ENCODE measurements at places on chromosomes 1 and 21. TPM values are rescaled to one million over a fixed set of nuclear protein-coding genes. Genes with fewer than 3 reads are reported as not detected.

GRCh38 chr1:181062836-181063428 lies 25.6 kb upstream of the IER5 start:
- DNase-seq, result peak; percentile 25

DNA sequence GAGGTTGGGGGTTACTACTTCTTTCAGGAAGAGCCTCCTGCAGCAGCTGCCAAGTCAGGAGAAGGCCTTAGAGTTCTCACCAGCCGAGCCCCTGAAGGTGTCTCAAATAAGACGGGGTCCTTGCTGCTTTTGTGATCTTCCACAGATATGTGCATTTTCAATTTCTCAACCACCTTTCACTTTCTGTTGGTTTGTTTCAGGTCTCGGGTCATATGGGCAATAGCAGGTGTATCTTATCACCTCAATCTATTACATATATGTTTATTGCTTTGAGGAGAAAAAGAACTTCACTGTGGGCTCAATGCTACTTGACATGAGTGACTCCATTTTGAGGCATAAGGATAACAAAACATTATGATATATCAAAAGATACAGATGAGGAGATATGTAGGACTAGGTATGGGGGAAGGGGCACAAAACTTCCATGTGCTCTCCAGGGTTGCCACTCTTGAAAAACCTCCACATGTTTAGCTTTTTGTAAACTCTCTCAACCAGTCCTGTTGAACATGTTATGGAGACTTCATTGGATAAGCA lies 1171.4 kb upstream of the ADGRL2 start:
- no peak for DNase-seq

DNA sequence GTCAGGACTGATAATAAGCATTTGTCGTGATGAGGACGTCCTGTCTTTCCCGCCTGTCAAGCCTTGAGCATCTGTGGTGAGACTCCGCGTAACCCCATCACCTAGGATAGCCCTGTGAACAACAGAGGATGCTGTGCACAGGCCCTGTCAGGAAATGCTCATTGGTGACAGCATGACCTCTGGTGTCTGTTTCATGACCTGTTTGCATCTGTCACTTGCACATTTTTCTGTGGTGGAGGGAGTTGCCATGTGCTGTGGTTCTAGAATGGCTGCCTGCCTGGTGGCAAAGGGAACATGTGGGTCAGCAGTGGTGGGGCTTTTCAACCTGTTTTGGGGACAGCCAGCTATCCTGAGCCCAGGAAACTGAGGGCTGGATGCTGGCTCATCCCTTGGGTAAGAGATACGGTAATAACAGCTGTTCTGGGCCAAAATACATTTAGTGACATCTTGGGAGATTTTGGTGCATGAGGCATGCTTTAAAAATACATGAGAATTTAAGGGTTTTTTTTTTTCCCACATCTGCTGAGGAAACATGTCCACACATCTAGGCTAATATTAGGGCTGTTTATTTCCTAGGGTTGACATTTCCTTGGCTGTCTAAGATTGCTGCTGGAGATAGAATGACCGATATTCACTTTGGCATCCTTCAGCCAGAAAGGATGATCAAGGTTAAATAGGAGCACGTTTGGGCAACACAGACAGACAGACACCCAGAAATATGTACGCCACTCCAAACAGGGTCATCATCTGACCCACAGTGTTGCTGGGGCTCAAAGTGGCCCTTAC lies 52.9 kb downstream of the KCNC4 start:
- peak; percentile 25 for DNase-seq

- DNase-seq, result peak; percentile 4
Observed at GRCh38 chr1:21503706-21504377, 5.4 kb upstream of the ALPL start.

- DNase-seq, result no peak
Observed at GRCh38 chr1:99397029-99397428, 132.7 kb downstream of the PLPPR4 start.

DNA sequence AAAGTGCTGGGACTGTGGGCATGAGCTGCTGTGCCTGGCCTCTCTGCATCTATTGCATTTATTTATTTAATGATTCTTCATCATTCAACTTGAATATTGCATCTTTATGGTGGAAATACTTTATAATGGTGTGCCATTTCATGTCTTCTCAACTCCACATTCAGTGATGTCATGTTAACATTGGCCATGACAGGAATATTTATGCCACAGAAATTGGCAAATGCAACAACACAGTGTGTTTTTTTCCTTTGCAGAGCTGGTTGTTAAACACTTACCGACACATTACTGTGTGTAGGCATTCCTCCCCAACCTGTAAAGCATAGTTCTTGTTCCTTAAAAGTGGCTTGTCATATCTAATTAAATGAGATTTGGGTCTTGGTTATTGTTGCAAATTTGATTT lies 57.4 kb upstream of the WDR26 start:
- DNase-seq, result no peak

DNA sequence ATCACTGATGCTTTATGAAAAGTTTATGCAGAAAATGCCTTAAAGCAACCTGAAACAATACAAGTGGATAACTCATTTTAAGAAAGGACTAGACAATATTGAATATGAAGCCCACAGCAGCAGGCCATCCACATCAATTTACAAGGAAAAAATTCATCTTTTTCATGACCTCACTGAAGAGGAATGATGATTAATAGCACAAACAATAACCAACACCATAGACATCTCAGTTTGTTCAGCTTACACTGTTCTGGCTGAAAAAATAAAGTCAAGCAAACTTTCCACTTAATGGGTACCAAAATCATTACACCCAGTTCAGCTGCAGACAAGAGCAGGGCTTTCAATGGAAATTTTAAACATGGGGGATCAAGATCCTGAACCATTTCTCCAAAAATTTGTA lies 380.6 kb upstream of the NEGR1 start:
- no peak for DNase-seq

DNA sequence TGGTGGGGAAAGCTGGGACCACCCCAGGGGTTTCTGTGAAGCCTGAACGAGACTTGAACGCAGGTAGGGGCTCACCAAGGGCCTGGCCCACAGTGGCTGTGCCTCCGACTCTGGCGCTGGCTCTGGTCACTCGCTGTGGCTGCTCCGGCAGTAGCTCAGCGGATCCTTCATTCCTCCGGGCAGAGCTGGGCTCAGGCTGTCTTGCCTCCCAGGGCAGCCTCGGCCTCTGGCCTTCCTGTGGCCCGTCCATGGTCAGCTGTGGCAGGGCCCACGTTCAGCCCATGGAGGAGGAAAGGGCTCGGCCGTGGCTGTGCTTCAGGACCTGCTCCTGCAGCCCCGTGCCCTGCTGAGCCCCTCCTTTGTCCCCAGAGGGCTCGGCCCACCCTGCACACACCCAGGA lies 162.9 kb upstream of the C1orf174 start:
- no peak for DNase-seq

GRCh38 chr1:112063781-112064728 lies 74.6 kb upstream of the KCND3 start:
- DNase-seq, result no peak

GRCh38 chr1:165075725-165076370 lies 280.7 kb downstream of the LMX1A start:
- peak; percentile 49 for DNase-seq

DNA sequence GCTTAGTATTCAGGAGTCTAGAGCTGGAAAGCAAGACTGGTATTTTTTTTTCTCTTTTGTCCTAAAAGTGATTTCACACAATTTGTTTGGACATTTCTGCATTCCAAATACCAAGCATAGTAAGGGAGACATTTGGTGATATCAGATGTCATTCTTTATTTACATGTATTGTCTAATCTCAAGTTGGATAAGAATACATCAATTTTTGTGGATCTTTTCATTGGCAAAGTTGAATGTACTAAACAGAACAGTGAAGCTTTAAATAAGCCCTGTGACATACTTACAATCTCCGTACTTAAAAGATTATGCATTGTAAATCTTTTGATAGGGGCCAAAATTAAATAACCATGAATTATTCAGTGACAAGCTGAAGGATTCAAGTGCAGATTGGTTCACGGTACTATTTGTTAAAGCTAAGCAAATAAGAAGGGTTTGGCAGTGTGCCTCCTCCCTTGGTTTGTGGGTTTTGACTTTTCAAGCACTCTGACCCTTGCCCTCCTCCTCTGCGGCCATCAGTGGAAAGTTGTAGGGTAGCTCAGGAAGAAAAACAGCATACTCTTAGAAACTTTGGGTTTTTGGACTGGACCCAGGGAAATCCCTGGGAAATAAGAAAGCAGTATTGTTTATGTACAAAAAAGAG lies 663.7 kb downstream of the ADGRL2 start:
- DNase-seq, result peak; percentile 69

GRCh38 chr1:39695016-39695415 lies 3.8 kb upstream of the HPCAL4 start:
- DNase-seq, result no peak

- no peak for DNase-seq
Observed at GRCh38 chr1:61265665-61266064, 183.3 kb downstream of the NFIA start.

DNA sequence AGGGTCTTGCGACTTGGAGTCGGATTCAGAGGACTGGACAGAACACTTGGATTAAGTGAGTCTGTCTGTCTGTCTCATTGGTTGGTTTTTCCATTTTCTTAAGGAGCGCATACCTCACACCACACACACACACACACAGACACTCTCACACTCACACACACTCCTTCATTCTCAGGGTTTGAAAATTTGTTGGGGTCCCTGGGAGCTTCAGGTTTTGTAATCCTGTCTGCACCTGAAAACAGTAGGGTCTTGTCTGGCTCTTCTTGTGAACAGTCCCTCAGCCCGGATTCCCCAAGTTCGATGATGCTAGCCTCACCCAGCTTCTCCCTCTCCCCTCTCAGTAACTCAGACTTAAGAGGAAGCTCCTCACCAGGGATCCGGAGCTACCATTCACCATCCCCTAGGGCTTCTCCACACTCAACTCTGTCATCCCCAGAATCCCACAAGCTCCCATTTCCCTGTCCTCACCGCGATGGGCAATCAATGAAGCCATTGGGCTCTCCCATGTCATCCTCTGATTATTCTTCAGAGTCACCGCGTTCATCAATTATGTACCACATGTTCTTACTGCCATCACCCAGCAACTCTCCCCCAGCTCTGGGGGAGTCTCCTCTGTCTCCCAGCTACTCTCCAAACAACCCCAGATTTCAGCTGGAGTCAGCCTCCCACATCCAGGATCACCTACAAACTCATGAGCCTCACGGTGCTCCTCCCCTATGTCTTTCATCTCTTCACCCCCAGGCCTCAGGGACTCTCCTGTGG lies 1530.9 kb upstream of the TPTE start:
- DNase-seq, result no peak

DNA sequence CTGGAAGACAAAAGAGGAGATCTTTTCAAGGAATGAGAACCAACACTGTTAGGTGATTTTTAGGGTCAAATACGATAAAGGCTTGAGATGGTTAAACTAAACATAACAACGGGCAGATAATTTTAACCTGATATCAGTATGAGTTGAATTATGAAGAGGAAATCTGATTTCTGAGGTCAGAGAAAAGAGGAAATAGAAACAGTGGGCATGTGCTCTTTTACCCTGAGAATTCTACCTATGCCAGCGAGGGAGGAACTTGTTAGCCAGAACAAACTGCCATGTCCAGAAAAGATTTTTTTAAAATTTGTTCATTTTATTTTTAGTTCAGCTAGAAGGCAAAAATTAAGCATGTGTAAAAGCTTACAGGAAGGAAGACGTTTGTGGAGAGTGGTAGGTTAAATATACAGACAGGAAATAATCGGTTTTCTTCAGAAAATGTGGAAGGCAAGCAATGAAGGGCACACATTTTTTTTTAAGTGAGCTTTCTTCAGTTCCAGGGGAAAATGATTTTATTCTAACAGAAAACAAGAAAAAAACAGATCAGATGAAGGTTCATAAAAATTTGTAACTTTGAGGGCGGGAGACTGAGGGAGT lies 1745.3 kb downstream of the MRPL39 start:
- DNase-seq, result peak; percentile 2

DNA sequence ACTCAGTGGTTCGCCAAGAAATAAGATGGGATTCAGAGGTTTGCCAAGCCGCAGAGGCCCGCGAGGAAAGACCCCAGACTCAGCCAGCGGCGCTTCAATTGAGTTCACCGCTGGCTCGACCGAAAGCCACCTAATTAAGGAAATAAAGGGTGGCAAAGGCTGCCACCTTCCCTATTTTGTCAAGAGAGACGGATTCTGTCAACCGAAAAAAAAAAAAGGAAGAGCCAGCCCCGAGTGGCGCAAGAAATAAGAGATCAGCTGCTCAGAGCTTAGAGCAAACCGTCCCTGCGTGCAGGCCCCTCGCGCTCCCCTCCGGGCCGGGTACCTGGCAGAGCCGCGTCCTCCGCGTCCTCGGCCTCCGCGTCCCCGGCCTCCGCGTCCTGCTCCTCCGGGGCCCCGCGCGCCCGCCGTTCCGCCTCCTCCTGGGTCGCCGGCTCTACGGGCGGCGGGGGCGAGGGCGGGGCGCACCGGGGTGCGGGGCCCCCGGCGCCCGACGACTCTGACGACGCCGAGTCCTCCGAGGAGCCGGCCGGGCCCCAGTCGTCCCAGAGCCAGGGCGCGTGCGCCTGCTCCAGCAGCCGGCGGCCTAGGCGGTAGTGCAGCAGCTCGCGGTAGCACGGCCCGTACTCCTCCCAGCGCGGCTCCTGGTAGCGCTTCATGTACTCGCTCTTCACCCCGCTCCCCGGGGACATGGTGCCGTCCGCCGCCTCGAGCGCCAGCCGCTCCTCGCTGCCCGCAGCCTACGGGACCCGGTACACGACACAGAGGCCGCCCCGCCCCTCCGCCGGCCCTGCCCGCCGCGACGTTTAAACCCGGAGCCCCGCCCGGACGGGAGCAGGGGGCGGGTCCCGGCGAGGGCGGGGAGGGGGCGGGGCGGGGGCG lies 832 bp downstream of the CCSAP start:
- DNase-seq, result peak; percentile 88

DNA sequence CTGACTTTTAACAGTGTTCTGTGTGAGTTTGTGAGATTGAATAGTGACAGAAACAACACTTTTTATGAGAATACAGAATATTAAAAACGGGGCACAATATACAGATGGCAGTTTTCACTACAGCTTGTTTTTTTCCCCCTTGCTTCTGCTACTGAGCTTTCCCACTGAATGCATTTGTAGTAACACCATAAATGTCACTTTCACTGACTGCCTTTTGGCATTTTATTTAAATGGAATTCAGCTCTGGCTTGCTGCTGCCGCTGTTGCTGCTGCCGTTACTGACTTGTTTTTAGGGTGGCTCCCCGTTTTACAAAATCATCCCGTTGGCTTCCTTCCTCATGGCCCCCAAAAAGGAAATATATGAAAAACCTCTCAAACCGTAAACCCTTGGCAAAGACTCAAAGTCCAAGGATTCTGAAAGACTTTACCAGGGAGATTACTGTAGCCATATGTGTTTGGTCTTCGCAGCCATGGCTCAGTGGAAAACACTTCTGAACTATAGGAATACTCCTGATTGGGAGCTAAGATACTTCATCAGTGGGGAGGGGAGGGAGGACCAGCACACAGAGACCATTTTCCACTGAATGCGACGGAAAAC lies 151.0 kb downstream of the NUF2 start:
- peak; percentile 7 for DNase-seq

DNA sequence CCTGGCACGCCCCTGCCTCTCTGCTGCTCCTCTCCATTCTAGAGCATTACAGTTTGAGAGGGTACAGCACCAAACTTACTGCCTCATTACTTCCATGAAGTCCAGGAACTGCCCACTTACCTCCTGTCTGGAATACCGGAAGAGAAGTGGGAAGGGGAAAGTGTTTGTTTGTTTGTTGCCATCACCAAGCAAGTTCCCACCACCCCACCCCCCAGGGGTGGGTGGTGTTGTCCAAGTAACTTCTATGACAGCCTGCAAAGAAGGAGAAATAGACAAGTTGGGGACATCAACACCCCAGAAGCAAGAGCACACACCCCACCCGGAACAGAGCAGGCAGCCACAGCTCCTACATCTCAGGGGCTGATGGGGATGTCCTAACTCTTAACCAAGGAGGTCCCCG lies 18.0 kb downstream of the OPTC start:
- DNase-seq, result no peak

SLFNL1 gene
- total RNA-seq, result 0.58 TPM

OR2L13 gene
- total RNA-seq, result not detected

AKNAD1 gene
- total RNA-seq, result 1.2 TPM

Measured in muscle of leg (tissue), 16 donors.